ENCODE measurements at places on chromosomes 3 and 15.

- no peak for DNase-seq
Observed at GRCh38 chr15:99176757-99177156, 71.9 kb downstream of the SYNM start.

- DNase-seq: no peak
Observed at GRCh38 chr3:190848870-190849269, 13.6 kb downstream of the GMNC start.

DNA sequence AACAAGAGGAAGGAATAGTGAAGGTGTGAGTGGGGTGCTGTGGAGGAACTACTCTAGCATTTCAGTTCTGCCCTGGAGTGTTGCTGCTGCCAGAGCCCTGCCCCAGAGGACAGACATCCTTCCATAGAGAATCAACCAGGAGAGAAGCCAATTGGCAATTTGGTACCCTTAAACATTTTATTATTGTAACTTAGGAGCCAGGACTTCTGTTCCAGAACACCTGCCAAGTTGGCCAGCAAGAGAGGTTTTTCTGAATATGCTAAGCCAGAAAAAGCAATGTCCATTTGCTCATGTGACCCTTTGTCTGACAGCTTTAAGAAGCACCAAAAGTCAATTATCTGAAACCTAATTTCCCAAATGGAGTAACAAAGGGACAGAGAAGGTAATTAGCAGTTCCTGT, 264.9 kb downstream of the MEX3B start:
- DNase-seq: no peak

GRCh38 chr3:50340448-50341329, at the start of gene RASSF1:
Gene RASSF1, minus strand, starts transcription at chr3:50340836. Its CDS starts 31 bp downstream, at chr3:50340805.
- no peak for DNase-seq

DNA sequence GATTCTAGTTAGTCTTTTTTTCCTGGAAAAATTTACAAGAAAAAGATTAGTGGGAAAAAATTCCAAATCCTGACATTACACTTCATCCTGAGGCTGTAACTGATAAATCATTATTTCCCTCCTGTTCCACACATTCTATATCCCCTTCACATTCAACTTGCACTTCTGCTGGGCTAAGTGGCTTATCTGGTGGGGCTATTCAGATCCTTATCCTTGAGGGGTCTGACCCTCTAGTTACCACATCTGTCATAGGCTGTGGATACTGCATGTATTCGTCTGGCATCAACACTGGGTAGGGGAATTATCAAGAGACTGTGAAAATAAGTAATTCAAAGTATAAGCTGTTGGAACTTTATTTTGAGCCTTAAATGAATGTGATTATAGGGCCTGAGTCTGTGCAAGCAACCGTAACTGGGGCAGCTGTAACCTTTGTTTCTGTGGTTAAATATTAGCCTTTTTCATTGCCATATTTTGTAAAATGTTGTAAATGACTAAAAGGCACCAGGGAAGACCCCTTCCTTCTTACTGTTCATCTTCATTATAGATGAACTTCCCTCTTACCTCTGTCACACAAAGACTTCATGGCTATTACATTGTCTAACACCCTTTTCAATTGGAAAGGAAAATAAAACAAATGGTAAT, 28.0 kb upstream of the TEX9 start:
- no peak for DNase-seq

DNA sequence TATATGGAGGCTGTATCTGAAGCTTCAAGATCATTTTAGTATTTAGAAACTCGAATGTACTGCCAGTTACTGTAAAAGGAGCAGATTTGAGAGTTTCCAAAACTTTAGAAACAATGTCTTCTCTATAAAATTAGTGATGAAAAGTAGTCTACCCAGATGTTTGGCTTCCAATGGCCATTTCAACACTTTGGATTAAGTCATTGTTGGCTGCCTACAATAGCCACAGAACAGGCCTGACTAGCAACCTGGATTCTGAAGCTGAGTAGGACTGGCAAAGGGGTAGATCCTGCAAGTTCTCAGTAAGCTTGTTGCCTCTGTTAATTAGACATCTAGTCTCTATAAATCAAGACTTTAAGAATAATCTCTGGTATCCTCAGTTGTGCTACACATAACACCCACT, 239.0 kb upstream of the KCNMB2 start:
- DNase-seq: no peak

- DNase-seq: no peak
Observed at GRCh38 chr3:107976202-107976800, 114.5 kb downstream of the CD47 start.

All from neural crest cell (in vitro differentiated cells).